ENCODE measurements at places on chromosomes 3 and 15.
A peak's percentile ranks its signal among the peaks of the same experiment; 100 is the strongest.

DNA sequence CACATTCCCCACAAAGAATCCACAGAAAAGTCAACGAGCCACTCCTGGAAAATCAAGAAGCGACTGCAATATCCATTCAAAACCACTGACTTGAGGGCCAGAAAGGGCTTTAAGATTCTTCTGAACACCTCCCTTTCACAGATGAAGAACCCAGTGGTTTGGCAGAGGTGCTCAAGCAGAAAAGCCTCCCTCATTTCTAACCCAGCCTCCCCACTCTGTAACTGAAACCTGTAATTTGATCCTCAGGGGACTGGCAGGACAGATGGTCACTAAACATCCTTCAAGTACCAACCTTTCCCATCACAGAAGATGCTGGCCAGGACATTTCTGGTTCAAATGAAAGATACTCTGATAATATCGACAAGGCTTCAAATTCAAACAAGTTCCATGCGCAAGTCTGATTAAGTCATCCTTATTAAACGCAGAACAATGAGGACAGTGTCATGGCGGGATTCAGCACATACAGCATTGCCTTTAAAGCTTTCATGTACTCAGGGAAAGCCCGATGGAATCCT is 5.5 kb downstream of the SEMA5B start:
- no peak for DNase-seq

DNA sequence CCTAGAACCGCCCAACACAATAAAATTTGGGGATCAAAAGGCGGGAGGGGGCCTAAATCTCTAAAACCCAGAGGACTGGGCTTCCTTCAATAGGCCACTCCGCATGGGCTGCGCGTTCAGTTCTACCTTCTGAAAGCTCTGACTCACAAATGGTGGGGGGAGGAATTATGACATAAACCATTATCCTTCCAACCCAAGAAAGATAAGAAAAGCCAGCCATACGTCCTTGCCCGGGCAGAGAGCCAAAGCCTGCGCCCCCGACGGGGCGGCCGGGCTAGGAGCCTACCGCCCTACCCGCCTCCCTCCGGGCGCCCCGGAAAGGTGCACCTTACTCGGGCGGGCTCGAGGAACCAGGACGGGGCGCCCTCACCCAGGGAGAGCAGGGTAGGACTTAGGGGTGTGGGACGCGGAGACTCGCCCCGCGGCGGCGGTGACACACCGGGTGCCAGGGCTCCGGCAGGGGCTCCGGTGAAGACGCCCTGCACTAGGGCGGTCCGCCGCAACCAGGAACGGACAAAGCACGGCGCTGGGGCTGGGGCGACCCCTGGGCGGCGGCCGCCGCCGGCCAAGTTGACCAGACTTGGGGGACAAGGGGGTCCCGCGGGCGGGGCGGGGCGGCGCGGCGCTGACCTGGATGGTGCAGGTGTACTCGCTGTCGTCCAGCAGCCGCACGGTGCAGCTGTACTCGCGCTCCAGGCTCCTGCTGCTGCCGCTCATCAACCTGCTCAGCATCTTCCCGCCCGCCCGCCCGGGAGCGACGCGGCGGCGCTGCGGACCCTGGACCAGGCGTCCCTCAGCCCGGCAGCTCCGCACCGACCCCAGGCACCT is 534 bp downstream of the FRMD5 start:
- no peak for DNase-seq

GRCh38 chr3:191372122-191372521 is 41.8 kb upstream of the UTS2B start:
- DNase-seq: no peak

GRCh38 chr15:49831206-49831965 is 210.5 kb downstream of the DTWD1 start:
- no peak for DNase-seq

- DNase-seq: peak; percentile 6
Observed at GRCh38 chr3:4426782-4427344, 40.2 kb downstream of the SUMF1 start.

- no peak for DNase-seq
Observed at GRCh38 chr15:58793862-58794261, 22.8 kb downstream of the MINDY2 start.
